ENCODE measurements at places on chromosomes 1 and 21.
A peak's percentile ranks its signal among the peaks of the same experiment; 100 is the strongest.

DNA sequence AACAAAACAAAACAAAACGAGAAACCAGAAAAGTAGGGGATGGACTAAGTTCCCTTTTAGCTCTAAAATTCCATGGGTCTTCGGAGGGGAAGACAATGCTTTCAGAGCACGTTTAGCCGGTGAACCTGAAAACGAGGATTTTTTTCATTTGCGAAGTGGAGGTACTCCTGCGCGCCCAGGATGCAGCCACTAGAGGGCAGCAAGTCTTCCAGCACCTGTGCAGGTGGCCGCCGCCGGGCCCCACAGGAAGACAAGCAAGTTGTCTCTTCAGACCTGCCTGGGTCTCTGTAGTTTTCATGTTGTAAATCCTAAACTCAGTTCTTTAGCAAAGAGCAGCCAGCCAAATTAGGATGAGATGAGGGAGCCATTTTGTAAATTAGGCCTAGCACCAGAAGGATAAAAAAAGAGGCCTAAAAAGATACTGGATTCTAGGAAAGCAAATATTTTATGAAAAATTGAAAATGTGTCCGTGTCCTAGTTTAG lies 17.7 kb upstream of the SNX27 start:
- DNase-seq = peak; percentile 78

- no peak for DNase-seq
Observed at GRCh38 chr1:211501711-211502400, 9.9 kb upstream of the RD3 start.

- no peak for DNase-seq
Observed at GRCh38 chr1:77076759-77077158, 142.5 kb downstream of the PIGK start.

- no peak for DNase-seq
Observed at GRCh38 chr1:94592571-94592920, 51.0 kb upstream of the F3 start.

DNA sequence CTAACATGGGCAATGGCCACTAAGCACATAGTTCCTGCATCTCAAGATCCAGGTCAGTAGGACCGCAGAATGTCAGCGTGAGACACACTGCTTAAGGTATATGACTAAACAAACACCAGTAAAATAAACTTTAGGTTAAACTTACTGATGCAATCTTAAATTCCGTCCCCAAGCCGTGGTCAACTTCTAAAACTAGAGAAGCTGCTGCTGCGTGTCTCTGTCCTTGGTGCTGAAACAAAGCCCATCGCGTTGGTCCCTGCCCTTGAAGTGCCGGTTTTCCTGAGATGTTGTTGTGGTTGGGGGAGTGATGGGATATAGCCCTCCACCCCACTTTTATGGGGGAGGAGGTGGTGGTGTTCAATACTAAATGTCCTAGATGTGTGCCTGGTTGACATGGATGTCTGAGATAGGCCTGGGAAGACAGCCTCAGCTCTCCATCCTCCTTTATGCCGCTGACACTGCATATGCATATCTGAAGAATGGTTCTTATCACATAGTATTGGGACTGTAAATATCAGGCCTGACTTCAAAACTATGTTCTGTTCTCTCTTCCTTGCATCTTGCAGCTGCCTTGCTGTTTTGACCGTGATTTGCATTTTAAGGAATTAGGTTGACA lies 72.0 kb upstream of the KCNA3 start:
- DNase-seq = peak; percentile 69

GRCh38 chr1:207300970-207301369 lies 20.5 kb upstream of the CD55 start:
- DNase-seq = no peak

Data from urothelium cell line (cell line).